DMS 273 treated with DMSO at 0.1 percent for 48 hours (cell line): ENCODE measurements at places on chromosomes 2 and 18.

DNA sequence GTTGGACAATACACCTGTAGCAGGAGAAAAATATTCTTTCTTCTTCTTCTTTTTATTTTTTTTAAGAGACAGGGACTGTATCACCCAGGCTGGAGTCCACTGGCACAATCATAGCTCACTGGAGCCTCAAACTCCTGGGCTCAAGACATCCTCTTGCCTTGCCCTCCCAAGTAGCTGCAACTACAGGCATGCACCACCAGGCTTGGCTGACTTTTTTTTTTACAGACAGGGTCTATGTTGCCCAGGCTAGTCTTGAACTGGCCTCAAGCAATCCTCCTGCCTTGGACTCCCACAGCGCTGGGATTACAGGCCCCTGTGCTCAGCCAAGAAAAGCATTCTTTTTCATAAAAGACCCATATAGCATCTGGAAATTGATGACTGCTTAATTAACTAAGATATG lies 17.1 kb upstream of the ARHGAP28 start:
- DNase-seq: no peak

DNA sequence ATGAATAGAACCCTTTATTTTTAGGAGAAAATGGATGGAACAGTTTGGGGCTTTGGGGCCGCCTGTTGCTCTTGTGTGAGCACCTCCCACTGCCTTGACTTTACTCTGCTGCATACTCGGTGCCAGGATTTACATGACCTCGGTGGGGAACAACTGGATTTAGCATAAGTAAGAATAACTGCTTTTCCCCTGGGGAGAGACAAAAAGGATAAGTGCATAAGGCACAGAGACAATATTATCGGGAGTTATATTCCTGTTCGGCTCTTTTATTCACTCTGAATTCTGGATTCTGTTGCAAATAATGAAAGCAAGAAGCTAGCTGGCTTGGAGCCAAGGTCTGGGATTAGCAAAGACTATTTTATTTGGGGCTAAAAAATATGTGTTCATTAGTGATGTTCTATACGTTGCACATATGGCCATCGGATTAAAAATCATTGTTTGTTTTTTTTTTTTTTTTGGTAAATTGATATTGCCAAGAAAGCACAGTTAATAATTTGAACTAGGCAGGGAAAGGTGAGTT lies 69.8 kb downstream of the CYBRD1 start:
- DNase-seq: no peak

- DNase-seq: no peak
Measured at GRCh38 chr2:41127351-41127750, 675.5 kb upstream of the SLC8A1 start.

- DNase-seq: no peak
Measured at GRCh38 chr2:95551055-95551568, 40.7 kb upstream of the TRIM43 start.

GRCh38 chr18:11004951-11005350 lies 144.4 kb downstream of the PIEZO2 start:
- peak; percentile 2 for DNase-seq

DNA sequence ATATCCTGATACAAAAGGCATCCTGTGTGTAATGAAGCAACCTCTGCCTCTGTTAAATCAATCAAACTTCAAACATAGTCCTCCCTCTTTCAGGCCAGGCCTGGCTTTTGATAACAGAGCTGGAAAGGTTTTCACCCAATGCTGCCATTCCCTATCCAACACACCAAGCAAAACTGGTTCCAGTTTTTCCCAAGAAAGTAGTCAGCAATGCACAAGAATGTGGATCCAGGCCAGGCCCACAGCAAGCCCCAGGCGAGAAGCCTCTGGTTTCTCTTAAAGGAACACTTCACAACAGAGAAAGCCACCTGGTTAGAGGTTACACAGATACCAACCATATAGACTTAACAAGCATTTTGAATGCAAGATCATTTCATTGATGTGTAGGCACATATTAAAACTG lies 49.2 kb upstream of the CCDC150 start:
- DNase-seq: peak; percentile 25

- no peak for DNase-seq
Measured at GRCh38 chr2:40874380-40874779, 422.5 kb upstream of the SLC8A1 start.

- DNase-seq: no peak
Measured at GRCh38 chr18:80249217-80250093, 2.1 kb upstream of the PARD6G start.

GRCh38 chr18:77206676-77207374 lies 42.8 kb upstream of the GALR1 start:
- peak; percentile 61 for DNase-seq

GRCh38 chr2:233705911-233706506 lies 6.7 kb upstream of the UGT1A5 start:
- DNase-seq: no peak

GRCh38 chr2:233982421-233983121 lies 65.4 kb downstream of the TRPM8 start:
- DNase-seq: no peak

DNA sequence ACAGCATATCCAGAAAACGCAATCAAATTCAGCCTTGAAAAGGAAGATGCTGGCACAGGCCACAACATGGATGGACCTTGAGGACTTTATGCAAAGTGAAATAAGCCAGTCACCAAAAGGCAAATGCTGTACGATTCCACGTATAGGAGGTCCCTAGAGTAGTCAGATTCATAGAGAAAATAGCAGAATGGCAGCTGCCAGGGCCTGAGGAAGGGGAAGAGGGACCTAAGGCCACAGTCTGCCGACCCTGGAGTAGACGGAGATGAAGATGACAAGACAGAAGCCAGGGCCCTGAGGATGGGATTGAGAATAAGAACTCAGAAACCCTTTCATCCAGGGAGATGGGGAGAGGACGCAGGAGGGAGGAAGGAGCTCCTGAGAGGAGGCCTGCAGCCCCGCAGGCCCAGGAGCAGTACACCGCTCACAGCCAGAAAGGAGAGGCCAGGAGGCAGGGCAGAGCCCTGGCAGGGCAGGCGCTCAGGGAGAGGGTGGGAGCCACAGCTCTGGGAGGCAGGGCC lies 8.1 kb upstream of the MTERF4 start:
- no peak for DNase-seq

- DNase-seq: no peak
Measured at GRCh38 chr2:168178520-168179324, 68.7 kb downstream of the STK39 start.

DNA sequence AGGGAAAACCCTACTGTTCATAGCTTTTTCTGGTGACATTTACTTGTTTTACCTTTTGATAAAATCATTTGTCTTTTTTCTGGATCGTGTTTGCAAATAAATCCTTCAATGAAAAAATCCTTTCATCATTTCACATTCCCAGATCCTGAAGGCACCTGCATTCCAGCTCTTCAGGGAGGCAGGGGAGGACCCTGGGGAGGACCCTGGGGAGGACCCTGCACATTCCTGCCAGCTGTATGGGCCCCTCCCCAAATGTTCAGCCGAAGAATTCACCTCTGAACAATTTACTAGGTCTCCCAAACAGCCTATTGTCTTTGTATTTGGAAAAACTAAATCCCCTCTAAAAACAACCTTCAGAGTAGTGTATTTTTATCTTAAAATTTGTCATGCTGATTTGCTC lies 558.4 kb upstream of the ID2 start:
- no peak for DNase-seq

- DNase-seq: no peak
Measured at GRCh38 chr2:45826460-45826859, 175.0 kb downstream of the PRKCE start.

DNA sequence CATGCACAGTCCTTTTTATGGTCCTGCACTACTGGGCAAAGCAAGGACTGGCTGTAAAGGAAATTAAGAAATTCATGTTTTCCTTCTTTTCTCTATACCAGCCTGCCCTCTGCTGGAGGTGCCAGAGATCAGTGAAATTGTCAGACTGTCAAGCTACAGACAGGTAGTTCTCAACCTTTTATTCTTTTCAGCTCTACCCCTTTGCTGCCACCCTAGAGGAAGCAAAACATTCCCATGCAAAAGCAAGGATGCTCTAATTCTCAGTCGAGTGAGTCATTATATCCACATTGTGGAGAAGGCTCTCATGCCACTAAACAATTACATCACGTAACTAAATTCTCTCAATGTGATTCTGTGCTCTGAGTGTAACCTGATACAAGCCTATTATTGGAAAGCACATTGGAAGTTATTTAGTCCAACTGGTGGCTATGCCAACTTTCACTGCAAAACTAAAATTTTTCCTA lies 25.0 kb upstream of the RAPGEF4 start:
- DNase-seq: no peak

DNA sequence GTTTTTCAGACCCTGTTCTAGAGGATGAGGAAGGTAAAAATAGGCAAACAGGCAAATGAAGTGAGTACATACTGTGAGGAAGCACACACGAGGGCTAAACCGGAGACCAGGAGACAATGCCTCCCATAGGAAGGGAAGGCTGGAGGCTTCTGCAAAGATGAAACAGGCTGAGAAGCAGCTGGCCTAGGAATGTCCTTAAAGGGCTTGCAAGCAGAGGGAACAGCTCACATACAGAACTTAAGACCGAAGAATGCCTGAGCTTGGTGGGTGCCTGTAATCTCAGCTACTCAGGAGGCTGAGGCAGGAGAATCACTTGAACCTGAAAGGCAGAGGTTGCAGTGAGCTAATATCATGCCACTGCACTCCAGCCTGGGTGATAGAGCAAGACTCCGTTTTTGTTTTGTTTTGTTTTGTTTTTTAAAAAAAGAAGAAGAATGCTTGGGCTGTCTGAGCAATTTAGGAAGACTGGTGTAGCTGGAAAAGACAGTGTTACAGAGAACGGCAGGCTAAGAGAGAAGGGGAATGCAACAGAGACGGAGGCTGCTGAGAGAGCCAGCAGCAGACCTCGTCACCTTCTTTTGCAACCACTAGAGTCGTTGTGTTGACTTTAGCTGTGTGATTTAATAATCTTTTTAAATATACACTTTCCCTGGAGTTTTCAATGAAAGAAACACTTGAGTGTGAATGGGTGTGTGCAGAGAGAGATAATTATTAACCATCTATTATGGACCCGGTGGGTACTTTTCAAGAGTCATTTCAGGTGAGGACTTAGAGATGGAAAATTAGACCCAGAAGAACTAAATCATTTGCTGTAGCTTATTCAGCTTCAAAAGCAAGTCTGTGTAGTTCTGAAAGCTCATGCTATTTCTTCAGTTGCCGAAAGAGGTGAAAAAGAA lies 232.8 kb downstream of the GALR1 start:
- DNase-seq: no peak

DNA sequence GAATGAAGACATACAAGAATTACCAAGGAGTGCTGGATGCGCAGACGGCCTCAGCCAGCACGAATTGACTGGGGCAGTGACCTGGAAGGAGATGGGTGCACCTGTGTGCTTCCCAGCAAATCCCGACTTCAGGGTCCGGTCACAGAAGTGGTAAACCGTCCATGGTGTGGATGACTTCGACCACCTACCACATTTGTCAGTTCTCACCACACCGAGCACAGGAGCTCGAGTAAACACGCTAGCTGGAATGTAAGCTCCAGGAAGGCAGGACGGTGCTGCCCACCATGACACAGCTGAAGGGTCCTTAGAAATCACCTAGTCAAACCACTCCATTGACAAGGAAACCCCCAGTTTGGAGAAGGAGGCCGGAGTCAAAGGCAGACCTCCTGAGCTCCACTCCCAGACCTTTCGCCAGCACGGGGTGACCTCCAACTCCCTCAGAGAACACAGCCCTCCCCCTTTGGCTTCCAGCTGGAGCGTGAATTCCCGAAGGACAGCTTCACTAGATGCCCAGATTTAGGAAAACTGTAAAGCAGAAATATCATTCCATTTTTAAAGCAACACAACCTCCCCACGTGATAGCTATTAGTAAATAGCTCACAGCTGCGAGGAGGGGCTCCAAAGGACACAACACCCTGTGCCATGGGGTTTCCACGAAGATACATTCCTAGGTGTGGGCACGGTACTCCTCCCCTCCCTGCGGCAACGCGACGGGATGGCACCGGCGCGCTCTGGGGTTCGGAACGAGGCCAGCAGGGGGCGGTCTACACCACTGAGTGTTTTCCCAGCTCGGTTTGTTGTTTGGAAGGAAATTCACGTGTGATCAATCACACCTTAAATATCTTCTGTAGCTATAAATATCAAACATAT lies 34.1 kb upstream of the GNAL start:
- DNase-seq: no peak

DNA sequence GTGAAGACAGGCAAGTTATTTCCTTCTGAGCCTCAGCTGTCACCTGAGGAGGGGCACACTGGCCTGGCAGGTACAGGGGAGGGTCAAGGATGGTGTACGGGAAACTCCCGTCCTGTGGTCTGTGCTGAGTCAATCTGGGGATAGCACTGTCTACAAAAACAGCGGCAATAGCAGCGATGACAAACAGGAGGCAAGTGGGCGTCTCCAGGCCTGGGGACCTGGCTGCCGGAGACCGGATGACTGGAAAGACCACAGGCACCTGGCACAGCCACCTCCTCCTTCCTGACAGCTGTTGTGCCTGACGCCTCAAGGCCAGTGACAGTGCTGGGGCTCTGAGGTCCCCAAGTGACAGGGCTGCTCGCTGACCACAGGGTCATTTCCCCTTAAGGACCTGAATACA lies 202.1 kb upstream of the HS6ST1 start:
- no peak for DNase-seq

DNA sequence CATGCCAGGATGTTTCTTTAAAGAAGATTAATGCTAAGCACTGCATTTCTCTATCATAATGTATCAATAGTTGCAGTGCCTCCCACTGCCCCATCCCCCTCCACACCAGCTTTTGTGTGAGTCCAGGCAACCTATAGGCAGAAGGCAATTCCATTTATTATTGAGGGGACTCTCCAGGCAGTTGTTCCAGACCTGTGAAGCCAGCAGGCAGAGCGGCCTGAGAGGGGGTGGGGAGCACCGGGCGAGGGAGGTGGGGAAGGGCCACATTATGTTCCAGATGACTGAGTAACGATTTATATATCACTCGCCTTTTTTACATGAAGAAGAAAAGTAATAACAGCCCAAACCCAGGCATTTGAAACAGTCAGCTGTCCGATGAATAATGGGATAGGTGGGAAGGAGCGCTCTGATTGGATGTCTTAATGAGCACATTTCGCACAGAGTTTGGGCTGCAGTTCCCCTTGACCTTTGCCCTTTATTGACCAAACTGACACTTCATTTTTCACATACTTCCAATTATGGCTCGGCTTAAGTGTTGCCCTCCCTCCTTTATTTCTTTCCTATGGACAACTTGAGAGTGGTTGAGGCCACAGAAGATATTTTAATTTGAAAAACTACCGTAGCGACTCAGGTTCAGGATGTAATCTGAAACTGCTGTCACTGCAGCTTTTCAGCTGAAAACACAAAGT lies 34.4 kb downstream of the MEIS1 start:
- no peak for DNase-seq

DNA sequence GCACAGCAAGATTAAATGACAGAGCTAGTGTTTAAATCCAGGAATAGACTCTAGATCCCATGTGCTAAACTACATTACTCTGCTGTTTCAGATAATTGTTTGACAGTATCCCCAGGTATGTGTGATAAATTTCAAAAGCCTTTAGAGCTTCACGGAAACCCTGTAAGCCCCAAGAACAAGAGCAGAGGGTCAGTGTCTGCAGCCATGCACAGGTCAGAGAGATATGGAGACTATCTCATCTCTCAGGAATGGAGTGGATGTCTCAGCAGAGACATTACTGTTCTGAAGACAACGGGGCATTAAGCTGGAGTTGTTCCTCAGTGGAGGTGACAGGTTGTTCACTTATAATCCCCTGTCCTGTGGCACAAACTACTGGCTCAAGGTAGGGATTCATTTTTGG lies 139.1 kb upstream of the FOSL2 start:
- no peak for DNase-seq
